ENCODE measurements at places on chromosomes 6 and 20.

GRCh38 chr6:107315114-107315513, 144.2 kb downstream of the PDSS2 start:
- DNase-seq, result no peak

GRCh38 chr6:165081944-165082532, 227.4 kb downstream of the C6orf118 start:
- no peak for DNase-seq

- DNase-seq, result no peak
Observed at GRCh38 chr6:100057941-100058340, 63.9 kb upstream of the MCHR2 start.

GRCh38 chr6:43125119-43125518, 46.0 kb upstream of the SRF start:
- no peak for DNase-seq

DNA sequence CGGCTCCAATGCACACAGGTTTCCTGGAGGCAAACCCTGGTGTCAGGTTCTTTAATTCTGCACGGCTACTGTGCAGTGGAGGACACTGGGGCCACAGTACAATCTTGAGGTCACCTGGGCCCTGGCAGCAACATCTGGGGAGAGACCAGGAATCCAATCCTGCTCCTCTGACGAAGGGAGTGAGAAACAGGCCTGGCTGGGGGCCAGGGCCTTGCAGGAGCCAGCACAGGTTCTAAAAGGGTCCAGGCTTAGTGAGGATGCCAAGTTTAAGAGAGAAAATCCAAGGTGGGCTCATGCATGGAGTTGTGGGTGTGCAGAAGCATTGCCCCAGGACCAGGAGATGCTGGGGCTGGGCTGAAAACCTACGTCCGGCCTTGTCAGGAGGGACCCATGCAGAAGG, 12.6 kb upstream of the THBS2 start:
- DNase-seq, result no peak

- DNase-seq, result no peak
Observed at GRCh38 chr6:148866657-148867268, 119.9 kb downstream of the UST start.

DNA sequence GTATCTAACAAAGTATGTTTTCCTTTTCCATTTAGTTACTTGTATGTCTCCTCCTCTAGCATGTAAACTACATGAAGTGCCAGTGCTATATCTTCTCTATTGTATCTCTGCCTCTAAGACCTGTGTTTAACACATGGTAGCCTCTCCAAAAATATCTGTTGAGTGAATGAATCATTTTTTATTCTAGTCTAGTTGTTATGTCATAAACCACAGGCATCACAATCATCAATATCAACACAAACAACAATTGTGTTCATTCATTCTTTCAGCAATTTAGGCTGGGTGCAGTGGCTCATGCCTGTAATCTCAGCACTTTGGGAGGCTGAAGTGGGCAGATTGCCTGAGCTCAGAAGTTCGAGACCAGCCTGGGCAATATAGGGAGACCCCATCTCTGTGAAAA, 111.6 kb upstream of the EYA4 start:
- no peak for DNase-seq

- DNase-seq, result no peak
Observed at GRCh38 chr6:99013661-99014060, 65.9 kb upstream of the FBXL4 start.

DNA sequence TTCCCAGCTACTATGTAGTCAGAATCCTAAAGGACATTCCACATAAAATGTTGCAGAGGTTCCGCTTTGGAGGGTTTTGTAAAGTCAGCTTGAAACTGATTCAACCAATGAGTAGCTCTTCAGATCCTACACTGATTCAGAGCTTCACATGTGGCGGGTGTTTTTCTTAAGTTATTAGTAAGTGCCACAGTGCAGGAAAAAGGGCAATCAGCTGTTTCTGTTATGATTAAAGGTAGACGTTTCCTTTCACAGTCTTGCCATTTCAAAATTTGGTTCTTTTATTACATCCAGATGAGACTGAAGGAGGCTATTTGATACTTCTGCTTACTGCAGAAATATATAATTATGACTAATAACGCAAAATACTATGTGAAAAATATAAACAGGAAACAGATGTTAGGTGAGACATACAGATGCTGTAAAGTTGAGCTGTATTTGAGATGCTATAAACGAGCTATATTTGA, 443.9 kb downstream of the CDKAL1 start:
- DNase-seq, result no peak
